ENCODE measurements at places on chromosomes 11 and 22. TPM values are rescaled to one million over a fixed set of nuclear protein-coding genes. Genes with fewer than 3 reads are reported as not detected.

DNA sequence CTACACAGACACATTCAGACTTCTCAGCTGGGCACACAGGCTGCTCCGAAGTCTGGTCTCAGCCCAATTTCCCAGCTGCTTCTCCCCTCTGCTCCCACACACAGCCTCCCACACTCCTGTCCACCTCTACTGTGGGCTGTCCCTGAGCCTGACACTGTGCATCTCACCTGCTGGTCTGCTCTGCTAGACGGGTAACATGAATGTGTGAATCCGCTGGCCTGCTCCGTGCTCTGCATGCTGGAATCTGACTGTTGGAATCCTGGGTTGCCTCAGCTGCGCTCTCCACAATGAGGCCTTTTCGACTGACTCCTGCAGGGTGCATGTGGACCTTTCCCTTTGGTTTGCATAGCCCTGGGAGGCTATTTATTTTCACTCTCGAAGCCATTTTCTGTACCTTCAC, 489.5 kb upstream of the B3GAT1 start:
- no peak for DNase-seq

GRCh38 chr11:32426819-32427615, 8.3 kb downstream of the WT1 start:
- DNase-seq, result peak; percentile 33

- no peak for DNase-seq
Observed at GRCh38 chr11:17611503-17612220, 64.6 kb downstream of the OTOG start.

- DNase-seq, result peak; percentile 3
Observed at GRCh38 chr22:20238536-20238900, 29.6 kb downstream of the RTN4R start.

DNA sequence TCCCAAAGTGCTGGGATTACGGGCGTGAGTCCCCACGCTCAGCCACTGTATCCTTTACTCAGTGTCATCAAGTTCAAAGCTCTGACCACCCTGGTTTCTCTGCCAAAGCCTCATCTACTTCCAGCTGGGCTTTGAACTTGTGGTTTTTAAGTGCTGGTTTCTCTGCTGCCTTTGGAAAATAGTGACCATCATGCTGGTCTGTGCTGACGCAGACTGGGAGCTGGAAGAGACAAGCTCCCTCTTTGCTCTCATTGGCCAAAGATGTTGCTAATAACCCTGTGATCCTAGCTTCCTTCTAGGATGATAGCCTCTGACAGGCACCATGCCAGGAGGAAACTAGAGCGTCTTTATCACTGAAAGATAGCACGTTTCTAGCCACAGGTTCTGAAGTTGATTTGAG, 62.4 kb downstream of the ALX4 start:
- peak; percentile 51 for DNase-seq

DNA sequence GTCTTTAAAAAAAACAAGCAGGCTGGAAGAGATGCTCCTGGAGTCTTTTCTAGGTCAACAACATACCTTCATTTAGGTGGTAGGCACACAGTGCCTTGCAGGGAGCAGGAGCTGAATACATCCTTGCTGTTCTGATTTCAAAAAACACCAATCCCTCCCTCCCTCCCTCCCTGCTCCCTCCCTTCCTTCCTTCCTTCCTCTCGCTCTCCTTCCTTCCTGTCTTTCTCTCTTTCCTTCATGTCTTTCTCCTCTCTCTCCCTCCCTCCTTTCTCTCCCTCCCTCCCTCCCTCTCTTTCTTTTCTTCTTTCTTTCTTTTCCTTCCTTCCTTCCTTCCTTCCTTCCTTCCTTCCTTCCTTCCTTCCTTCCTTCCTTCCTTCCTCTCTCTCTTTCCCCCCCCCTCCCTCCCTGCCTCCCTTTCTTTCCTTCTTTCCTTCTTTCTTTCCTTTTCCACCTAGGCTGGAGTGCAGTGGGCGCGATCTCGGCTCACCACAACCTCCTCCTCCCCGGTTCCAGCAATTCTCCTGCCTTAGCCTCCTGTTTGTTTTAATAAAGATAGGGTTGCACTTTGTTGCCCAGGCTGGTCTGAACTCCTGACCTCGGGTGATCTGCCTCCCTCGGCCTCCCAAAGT, 245.1 kb downstream of the MIAT start:
- DNase-seq, result no peak

DNA sequence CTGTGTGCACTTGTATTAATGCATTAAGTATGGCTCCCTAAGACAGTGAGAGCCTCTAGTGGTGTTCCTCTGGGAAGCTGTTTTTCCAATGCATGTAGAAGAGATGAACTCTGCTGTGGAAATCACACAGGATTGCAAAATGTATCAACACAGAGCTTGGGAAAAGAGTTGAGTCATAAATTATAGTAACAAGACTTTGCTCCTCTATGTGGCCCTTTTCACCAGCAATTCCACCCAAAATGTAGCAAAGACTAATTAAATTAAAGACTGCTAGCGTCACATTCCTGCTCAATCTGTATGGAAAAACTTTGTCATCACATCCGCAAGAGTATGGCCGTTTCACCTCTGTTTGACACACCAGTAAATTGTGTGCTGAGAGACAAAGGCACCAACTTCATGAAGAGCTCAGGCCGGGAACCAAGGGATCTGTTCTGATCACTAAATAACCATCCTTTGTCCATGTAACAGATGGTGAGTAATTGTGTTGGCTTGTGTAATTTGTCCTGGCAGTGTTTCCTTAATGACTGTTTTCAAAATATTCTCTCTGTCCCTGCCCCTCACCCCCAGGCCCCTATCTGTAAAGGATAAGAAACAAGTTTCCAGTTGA, 209.2 kb upstream of the SORL1-AS1 start:
- DNase-seq, result peak; percentile 53

DNA sequence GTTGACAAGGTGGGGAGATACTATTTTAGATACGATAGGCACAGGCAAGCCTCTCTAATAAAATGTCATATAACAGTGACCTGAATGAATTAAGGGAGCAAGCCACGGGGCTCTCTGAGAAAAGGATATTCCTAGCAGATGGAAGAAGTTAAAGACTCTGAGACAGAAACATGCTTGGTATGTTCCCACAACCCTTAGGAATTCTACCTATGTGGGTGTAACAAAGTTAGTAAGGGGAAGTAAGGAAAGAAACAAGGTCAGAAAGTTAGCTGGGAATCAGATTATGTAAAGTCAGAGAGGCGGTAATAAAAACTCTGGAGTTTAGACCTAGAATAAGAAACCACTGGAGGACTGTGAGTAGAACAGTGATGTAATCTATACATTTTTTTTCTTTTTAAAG, 59.7 kb upstream of the GDPD4 start:
- DNase-seq, result peak; percentile 39

DNA sequence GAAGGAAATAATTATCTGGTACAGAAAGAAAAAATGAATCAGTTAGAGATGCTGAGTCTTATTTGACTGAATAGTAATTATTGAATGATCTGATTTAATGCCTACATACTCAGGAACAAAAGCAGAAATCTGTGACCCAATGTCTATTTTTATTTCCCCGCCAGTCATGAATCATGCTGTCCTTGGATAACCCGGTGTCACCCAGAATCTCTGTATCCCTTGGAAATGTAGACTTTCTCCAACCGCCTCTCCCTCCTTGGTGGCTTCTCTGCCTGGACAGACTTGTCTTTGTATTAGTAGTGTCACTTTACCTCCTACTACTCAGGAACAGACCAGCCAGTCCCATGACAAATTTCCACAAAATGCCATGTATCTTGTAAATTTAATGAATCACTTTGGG, 173.3 kb upstream of the PDGFD start:
- DNase-seq, result no peak

DNA sequence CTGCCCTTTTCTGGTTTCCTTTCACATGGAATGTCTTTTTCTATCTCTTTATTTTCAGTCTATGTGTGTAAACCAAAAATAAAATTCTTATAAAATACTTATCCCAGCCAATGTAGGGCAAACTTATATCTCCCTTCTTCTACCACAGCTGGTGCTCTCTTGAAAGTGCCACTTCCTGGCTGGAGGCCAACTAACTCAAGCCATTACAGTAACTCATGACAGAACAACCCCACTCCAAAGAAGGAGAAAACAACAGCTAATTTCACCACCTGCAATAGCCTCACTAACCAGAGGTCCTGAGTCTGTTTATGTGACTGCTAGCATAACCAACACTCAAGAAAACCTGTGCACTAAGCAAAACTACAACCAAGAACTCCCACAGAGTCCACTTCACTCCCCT, 74.9 kb upstream of the DBX1 start:
- no peak for DNase-seq

GRCh38 chr22:29691636-29692326, 28.0 kb upstream of the CABP7 start:
- DNase-seq, result no peak

DNA sequence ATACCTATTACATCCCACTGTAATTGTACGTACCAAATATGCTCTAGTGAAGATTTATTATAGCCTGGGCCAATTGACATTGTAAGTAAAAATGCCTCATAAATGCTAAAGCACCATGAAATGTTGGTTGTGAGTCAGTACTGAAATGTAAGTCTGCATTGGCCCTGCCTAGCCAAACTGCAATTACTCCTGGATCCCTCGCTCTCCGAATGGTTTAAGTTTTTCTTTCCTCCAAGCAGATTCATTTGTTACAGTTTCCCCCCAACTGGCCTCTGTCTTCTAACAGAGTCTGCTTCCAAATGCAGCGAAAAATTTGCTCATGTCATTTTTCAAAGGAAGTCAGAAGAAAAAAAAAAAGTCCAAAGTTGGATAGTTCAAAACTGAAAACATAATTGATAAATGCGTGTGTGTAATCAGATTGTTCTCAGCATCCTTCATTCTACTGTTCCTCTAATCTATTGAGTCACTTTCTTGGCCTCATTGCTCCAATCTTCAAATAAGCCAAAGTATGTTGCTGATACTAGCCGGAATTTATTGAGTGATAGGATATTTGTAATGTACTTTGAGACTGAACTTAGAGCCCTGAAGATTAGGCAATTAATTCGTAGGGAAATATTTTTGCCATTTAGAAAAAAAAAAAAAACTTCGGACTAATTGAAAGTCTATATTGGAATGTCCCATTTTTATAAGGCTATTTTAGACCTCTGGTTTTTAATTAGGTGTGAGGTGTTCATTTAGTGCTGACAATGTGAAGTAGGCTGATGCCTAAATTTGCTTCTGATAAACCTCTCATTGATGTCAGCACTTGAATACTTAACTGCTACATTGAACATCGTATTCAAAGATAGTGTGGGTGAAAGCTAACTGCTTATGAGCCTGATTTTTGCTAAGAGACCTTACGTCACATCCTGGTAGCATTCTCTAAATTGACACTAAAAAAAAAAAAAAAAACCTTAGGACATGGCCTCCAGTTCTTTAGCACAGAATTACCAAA, 93.4 kb downstream of the WT1 start:
- DNase-seq, result no peak

DNA sequence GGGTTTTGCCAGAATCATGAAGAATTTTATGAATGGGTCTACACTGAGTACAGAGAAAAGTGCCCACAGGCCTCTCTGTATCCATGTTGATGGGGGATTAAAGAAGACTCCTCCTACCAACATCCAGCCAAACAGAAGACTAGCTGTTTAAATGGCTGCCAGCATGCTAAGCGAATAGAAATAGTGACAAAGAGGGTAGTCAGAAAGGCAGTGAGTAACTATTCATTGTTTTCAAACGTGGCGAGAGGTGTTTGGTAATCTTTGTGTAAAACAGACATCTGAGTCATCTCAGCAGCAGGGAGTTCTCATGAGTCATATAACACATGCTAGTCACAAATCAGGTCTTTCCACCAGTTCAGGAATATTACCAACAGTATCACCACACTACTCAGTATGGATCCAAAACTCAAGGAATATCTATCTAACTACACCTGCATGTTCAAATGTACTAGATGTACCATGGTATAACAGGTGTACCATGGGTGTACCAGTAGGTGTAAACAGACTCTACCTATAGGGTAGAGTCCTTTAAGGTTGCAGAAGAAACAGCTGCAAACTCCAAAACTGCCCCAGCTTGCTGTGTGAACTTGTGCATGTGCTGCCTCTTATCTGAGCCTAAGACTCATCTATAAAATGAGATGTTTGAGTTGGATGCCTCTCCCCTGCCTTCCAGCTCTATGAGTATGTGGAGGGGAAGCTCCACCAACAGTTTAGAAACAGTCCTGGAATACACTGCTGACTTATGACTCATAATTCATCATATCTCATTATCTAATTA, 82.0 kb downstream of the SLC1A2 start:
- peak; percentile 98 for DNase-seq

DNA sequence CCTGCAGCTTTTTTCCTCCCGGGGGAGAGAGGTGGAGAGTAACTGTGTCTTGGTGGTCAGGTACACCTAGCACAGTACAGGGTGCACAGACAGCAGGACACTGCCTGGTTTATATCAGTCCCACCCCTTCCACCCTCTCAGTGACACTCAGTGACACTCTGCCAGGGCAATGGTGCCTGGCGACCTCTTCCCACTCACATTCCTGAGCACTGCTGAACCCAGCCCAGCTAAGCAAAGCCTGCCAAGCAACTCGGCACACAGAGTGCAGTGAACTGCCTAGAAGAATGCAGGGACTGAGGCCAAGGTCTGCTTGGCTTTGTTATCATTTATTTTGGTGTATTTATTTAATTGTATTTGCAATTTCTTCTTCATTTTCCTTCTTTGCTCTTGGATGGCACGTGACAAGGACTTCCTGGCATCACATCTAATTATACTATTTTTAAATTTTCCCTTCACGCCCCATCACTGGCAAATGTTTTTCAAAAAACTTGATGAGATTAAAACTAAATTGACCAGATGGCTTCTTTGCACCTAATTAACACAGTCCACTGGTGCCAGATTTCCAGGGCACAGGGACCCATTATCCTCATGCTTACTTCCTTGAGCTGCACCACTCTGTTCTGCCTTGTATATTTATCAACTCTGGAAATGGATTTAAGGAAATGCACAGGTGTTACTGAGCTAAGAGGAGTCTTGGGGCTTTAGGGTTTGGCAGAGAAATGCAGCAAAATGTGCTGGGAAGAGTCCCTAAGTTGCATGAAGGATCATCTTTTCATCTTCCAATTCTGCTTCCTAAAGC, 205.6 kb downstream of the ADAMTS15 start:
- no peak for DNase-seq

- peak; percentile 15 for DNase-seq
Observed at GRCh38 chr11:114197799-114198500, 98.2 kb upstream of the NNMT start.

GRCh38 chr11:19013181-19013857, 47.2 kb downstream of the MRGPRX2 start:
- DNase-seq, result no peak

- no peak for DNase-seq
Observed at GRCh38 chr22:18065256-18065655, 12.5 kb upstream of the PEX26 start.

The PRDM11 gene
- 2.9 TPM for total RNA-seq

The SHISA8 gene
- not detected for total RNA-seq

The DAGLA gene
- total RNA-seq, result 0.78 TPM

The PIM3 gene
- total RNA-seq, result 12.7 TPM

The PATE2 gene
- 0.24 TPM for total RNA-seq

The ART5 gene
- not detected for total RNA-seq

The TPBGL gene
- not detected for total RNA-seq

The ABCC8 gene
- total RNA-seq, result not detected

The BANF1 gene
- total RNA-seq, result 66.9 TPM

The NLRP6 gene
- total RNA-seq, result not detected

Measured in RPMI7951 (cell line).